PC-9 (cell line): ENCODE measurements at places on chromosomes 3 and 15. TPM values are rescaled to one million over a fixed set of nuclear protein-coding genes. Genes with fewer than 3 reads are reported as not detected.
A peak's percentile ranks its signal among the peaks of the same experiment; 100 is the strongest.

DNA sequence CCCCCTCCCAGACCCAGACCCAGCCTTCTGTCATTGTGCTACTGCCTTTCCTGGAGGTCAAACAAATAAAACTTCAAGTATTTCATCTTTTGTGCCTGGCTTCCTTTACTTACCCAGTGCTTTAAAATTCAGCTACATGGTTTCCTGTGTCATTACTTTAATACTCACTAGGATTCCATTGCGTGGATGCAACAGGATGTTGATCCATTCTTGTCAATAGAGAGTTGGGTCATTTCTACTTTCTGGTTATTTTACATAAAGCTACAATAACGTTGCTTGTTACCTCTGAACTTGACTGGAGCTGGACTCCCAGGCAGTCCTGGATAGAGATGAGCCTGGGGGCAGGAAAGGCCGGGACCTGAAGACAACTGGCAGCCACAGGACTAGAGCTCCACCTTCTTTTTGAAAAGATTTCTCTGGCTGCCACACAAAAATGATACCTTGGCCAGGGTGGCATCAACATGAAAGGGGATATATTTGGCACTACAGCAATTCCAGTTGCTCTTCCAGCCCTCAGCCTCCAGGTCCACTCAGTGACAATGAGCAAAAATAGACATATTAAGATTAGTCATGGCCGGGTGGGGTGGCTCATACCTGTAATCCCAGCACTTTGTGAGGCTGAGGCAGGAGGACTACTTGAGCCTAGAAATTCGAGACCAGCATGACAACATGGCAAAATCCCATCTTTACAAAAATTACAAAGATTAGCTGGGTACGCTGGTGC lies 23.3 kb upstream of the HEG1 start:
- H3K4me3 ChIP-seq = no peak overlapping the region
- no peak for DNase-seq
- no peaks in the 10 kb centered on the region for H3K36me3 ChIP-seq
- no peaks in the 10 kb centered on the region for H3K27me3 ChIP-seq

- no peak overlapping the region for H3K4me3 ChIP-seq
- no peaks in the 10 kb centered on the region for H3K36me3 ChIP-seq
- H3K27ac ChIP-seq = no peak overlapping the region
- H3K27me3 ChIP-seq = no peaks in the 10 kb centered on the region
- H3K4me1 ChIP-seq = no peaks in the 10 kb centered on the region
- no peak for DNase-seq
Measured at GRCh38 chr3:176009256-176009655, 1150.1 kb downstream of the NAALADL2 start.

PLIN1 gene
- total RNA-seq = 1.0 and 1.3 TPM in 2 replicates

- no peak overlapping the region for H3K4me3 ChIP-seq
- no peak for DNase-seq
- H3K27ac ChIP-seq = no peak overlapping the region
- no peaks in the 10 kb centered on the region for H3K27me3 ChIP-seq
- no peaks in the 10 kb centered on the region for H3K4me1 ChIP-seq
- no peaks in the 10 kb centered on the region for H3K36me3 ChIP-seq
Measured at GRCh38 chr3:108432431-108432830, 78.0 kb downstream of the MYH15 start.

DNA sequence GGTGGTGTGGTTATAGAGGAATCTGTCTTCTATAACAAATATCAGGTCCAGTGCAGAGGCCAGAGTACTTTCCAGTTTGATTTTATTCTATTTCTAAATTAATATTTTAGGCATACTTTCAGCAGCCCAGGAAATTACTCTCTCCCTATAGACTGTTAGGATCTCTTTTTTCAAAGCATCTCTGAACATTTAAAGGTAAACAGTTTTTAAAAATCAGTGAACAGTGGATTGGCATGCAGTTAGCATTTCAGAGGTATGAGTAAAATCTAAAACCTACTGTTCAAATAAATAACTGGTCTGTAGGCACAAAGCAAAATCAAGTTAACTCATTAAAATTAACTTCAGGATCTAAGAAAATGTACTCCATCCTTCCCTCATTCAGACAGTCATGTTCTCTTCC lies 3.0 kb downstream of the ZBED2 start:
- no peak for DNase-seq
- peaks cover 28% of the 10 kb centered on the region for H3K4me1 ChIP-seq
- no peaks in the 10 kb centered on the region for H3K36me3 ChIP-seq
- no peak overlapping the region for H3K4me3 ChIP-seq
- no peak overlapping the region for H3K27ac ChIP-seq

CCDC13 gene
- total RNA-seq = 0.41 TPM in 1 of 2 replicates, not detected in the other

GRCh38 chr3:152466784-152467183 lies 198.1 kb downstream of the MBNL1 start:
- no peak overlapping the region for H3K27ac ChIP-seq
- H3K36me3 ChIP-seq = peaks cover 32% of the 10 kb centered on the region
- no peak for DNase-seq
- H3K27me3 ChIP-seq = no peaks in the 10 kb centered on the region
- no peaks in the 10 kb centered on the region for H3K4me1 ChIP-seq

DNA sequence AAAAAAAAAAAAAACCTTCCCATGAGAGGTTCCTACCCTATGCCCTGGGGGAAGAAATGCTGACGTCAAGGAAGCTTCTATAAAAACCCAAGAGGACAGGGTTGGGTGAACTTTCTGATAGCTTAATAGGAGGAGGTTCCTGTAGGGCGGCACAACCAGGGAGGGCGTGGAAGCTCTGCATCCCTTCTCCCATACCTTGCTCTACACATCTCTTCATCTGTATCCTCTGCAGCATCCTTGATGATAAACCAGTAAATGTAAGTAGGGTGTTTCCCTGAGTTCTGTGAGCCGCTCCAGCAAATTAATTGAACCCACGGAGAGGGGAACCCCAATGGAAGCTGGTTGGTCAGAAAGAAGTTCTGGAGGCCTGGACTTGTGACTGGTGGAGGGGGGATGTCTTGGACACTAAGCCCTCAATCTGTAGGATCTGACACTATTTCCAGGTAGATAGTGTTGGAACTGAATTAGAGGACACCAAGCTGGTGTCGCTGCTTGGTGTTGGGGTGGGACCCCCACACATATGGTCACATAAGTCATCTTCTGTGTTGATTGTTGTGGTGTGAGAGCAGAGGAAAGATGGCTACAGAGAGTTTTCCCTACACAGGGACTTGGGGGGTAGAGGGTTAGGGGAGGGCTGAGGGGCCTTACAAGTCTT lies 91.5 kb downstream of the ST6GAL1 start:
- no peak for DNase-seq
- no peaks in the 10 kb centered on the region for H3K27me3 ChIP-seq
- no peak overlapping the region for H3K27ac ChIP-seq
- H3K4me1 ChIP-seq = peaks cover 4% of the 10 kb centered on the region; the same call in 1 of the 2 replicates
- no peaks in the 10 kb centered on the region for H3K36me3 ChIP-seq

GRCh38 chr15:81400640-81401236 lies 26.7 kb upstream of the TMC3 start:
- peaks cover 34% of the 10 kb centered on the region; the same call in 1 of the 2 replicates for H3K27me3 ChIP-seq
- no peak for DNase-seq
- no peak overlapping the region for H3K4me3 ChIP-seq

- H3K4me1 ChIP-seq = peaks cover 17% of the 10 kb centered on the region
- peaks cover 12% of the 10 kb centered on the region; the same call in 1 of the 2 replicates for H3K36me3 ChIP-seq
- peak overlapping the region; percentile 95 for H3K4me3 ChIP-seq
- peak overlapping the region; percentile 90 for H3K27ac ChIP-seq
- no peaks in the 10 kb centered on the region for H3K27me3 ChIP-seq
Measured at GRCh38 chr3:88150371-88150770, 612 bp downstream of the C3orf38 start.

MAN2C1 gene
- 94.3 and 143 TPM in 2 replicates for total RNA-seq

AGTR1 gene
- total RNA-seq = not detected in 2 replicates

SH2D7 gene
- not detected in 2 replicates for total RNA-seq

- no peaks in the 10 kb centered on the region for H3K4me1 ChIP-seq
- H3K27ac ChIP-seq = no peak overlapping the region
- DNase-seq = no peak
- H3K27me3 ChIP-seq = no peaks in the 10 kb centered on the region
- no peaks in the 10 kb centered on the region for H3K36me3 ChIP-seq
Measured at GRCh38 chr3:46269556-46269955, 27.3 kb downstream of the CCR3 start.

CATSPER2 gene
- total RNA-seq = 5.8 and 8.0 TPM in 2 replicates

SCN5A gene
- total RNA-seq = 3.0 and 4.7 TPM in 2 replicates

CHL1 gene
- total RNA-seq = not detected in 2 replicates

- no peak overlapping the region for H3K27ac ChIP-seq
- H3K27me3 ChIP-seq = no peaks in the 10 kb centered on the region
Measured at GRCh38 chr3:42682301-42683070, 2.9 kb upstream of the KLHL40 start.

DNA sequence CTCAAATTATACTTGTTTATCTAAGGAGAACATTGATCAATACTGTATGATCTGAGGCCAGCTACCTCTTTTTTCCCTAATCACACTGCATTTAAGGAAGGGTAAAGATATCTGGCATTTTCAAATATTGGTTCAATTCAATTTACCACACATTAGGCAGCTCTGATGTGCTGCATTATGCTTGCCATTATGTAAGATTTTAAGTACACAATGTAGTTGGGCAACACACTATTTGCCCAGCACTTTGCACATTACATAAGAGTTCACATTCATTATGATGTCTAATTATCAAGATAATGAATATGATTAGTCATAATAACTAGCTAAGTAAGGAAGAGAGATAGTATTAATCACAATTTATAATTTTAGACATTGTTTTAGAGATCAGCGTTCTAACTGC lies 196.3 kb downstream of the BCHE start:
- H3K27me3 ChIP-seq = no peaks in the 10 kb centered on the region
- peaks cover 15% of the 10 kb centered on the region for H3K4me1 ChIP-seq
- no peaks in the 10 kb centered on the region for H3K36me3 ChIP-seq
- H3K27ac ChIP-seq = no peak overlapping the region

DUOXA2 gene
- total RNA-seq = not detected in 2 replicates

- no peaks in the 10 kb centered on the region for H3K36me3 ChIP-seq
- no peaks in the 10 kb centered on the region for H3K27me3 ChIP-seq
- H3K4me1 ChIP-seq = no peaks in the 10 kb centered on the region
- no peak overlapping the region for H3K4me3 ChIP-seq
- no peak overlapping the region for H3K27ac ChIP-seq
Measured at GRCh38 chr3:15952543-15953175, 154.9 kb upstream of the ANKRD28 start.

DNA sequence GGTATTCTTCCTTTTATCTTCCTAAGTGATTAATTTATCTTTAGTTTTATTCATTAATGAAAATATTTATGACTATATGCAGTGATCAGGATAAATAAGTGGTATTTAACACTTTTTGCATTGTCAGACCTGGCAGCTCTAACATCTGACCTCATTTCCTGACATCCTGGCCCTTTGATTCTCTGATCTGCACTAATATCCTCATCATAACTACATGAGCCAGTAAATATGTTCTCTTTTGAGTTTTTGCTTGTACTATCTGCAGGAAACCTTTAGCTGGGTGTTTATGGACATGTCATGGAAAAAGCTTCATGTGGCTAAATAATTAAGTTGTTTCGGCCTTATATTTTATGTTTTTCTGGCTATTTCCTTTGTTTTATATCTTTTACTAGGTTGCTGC lies 10.5 kb downstream of the NKTR start:
- H3K36me3 ChIP-seq = peaks cover 17% of the 10 kb centered on the region; the same call in 1 of the 2 replicates
- H3K4me3 ChIP-seq = no peak overlapping the region
- H3K27me3 ChIP-seq = no peaks in the 10 kb centered on the region
- no peak overlapping the region for H3K27ac ChIP-seq
- no peaks in the 10 kb centered on the region for H3K4me1 ChIP-seq

THAP10 gene
- 4.2 and 5.5 TPM in 2 replicates for total RNA-seq
